Chondrocyte (in vitro differentiated cells): ENCODE measurements at places on chromosomes 1 and 21.

- H3K36me3 ChIP-seq, result no peaks in the 10 kb centered on the region
- H3K27me3 ChIP-seq, result no peaks in the 10 kb centered on the region
- DNase-seq, result no peak
- no peak overlapping the region for H3K4me3 ChIP-seq
- H3K4me1 ChIP-seq, result peaks cover 24% of the 10 kb centered on the region
Observed at GRCh38 chr1:25924454-25924853, 18.2 kb upstream of the STMN1 start.

- H3K27me3 ChIP-seq, result no peaks in the 10 kb centered on the region
- no peaks in the 10 kb centered on the region for H3K4me1 ChIP-seq
- no peak overlapping the region for H3K27ac ChIP-seq
- no peak for DNase-seq
- no peak overlapping the region for H3K4me3 ChIP-seq
- no peaks in the 10 kb centered on the region for H3K36me3 ChIP-seq
Observed at GRCh38 chr1:113031171-113031933, 41.6 kb upstream of the LRIG2 start.

DNA sequence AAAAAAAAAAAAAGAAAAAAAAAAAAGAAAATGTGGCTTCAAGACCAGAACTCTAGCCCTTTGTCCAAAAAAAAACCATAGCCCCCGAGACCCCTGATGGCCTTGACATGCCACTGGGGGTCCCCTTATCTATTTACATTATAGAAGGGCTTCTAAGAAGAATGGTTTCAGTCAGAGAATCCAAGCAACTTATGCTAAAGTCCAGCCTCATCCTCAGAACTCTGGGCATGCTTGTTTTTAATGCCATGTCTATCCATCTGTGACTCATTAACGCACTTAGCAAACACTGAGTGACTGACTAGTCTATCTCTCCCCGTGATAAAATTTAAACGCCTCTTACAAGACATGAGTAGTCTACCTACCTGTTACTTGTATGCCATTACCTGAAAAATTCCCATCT is 29.3 kb downstream of the ERG start:
- peaks cover 7% of the 10 kb centered on the region for H3K36me3 ChIP-seq
- H3K4me1 ChIP-seq, result peaks cover 32% of the 10 kb centered on the region
- no peak overlapping the region for H3K4me3 ChIP-seq
- no peaks in the 10 kb centered on the region for H3K27me3 ChIP-seq

GRCh38 chr1:196910215-196910614 is 22.4 kb downstream of the CFHR4 start:
- no peak overlapping the region for H3K4me3 ChIP-seq
- H3K36me3 ChIP-seq, result no peaks in the 10 kb centered on the region
- no peak overlapping the region for H3K27ac ChIP-seq
- no peaks in the 10 kb centered on the region for H3K4me1 ChIP-seq
- no peak for DNase-seq
